Substantia nigra (tissue), 51 donors: ENCODE measurements at places on chromosomes 3 and 15.
A peak's percentile ranks its signal among the peaks of the same experiment; 100 is the strongest.

GRCh38 chr15:77311618-77312398, 108.1 kb downstream of the PEAK1 start:
- DNase-seq = no peak

GRCh38 chr3:112086076-112086854, at the start of gene C3orf52:
TSS of gene C3orf52 (plus strand) at chr3:112086389. CDS start at chr3:112086408, 19 bp downstream.
- peak; percentile 2 for DNase-seq

DNA sequence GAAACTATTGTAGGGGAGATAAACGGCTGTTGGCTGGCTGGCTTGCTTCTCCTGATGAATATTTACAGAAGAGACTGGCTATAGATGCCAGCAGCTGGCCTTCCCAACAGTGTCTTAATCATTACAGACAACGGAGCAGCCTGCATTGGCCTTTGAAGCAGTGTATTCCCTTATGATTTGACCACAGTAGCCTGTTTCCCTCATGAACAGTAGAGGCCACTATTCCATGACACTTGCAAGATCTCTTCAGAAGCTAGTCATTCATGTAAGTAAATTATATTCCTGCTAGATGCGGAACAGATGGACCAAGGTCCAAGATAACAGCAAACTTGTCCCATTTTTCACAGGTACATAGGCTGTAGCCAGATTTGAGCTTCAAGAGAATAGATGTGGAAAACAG, 47.3 kb downstream of the TMCO5A start:
- no peak for DNase-seq

- DNase-seq = no peak
Measured at GRCh38 chr15:53102483-53102882, 312.3 kb upstream of the ONECUT1 start.

- DNase-seq = no peak
Measured at GRCh38 chr15:86620641-86621349, 541.1 kb downstream of the AGBL1 start.

DNA sequence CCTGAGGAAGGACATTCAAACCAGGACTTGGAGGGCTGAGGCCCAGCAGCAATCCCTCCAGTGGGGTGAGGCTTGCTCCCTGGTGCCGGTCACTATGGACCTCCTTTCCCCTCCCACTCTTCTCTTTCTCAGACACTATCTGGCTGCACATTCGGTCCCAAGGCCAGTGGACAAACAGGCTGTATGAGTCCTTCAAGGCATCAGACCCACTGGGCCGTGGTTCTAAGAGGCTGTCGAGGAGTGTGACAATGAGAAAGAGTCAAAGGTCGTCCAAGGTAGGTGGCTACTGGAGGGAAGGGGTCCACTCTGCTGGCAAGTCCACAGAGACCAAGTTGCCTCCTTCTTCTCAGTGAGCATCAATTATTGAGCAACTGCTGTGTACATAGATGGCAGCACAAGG, 28.0 kb downstream of the NOX5 start:
- no peak for DNase-seq

GRCh38 chr15:99143655-99144610, 39.1 kb downstream of the SYNM start:
- DNase-seq = no peak

GRCh38 chr3:16104156-16104555, 70.3 kb upstream of the GALNT15 start:
- DNase-seq = no peak

- DNase-seq = no peak
Measured at GRCh38 chr3:161503271-161503670, 6.7 kb downstream of the OTOL1 start.

- DNase-seq = no peak
Measured at GRCh38 chr3:10815487-10815886, 541 bp upstream of the SLC6A11 start.

DNA sequence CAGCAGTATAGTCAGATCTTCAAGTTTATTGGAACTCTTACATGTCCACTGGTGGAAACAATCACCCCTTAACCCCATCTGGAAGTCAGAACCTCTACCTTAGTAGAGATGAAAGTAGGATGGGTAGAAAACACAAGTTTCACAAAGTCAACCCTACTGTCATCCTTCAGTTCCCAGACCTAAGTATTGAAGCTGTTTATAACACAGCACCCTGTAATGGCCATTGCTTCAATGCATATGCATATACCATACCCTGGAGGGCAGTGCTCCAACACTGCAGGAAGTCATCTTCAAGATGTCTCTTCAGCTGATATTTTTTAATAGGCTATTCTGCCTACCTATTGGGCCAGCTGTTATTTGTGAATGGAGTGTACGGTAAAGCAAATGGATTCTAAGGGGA, 241.3 kb downstream of the UBE2E2 start:
- DNase-seq = no peak

- DNase-seq = no peak
Measured at GRCh38 chr15:31792611-31793199, 237.6 kb upstream of the CHRNA7 start.

- no peak for DNase-seq
Measured at GRCh38 chr3:198113206-198114053, 153.4 kb downstream of the LMLN start.

DNA sequence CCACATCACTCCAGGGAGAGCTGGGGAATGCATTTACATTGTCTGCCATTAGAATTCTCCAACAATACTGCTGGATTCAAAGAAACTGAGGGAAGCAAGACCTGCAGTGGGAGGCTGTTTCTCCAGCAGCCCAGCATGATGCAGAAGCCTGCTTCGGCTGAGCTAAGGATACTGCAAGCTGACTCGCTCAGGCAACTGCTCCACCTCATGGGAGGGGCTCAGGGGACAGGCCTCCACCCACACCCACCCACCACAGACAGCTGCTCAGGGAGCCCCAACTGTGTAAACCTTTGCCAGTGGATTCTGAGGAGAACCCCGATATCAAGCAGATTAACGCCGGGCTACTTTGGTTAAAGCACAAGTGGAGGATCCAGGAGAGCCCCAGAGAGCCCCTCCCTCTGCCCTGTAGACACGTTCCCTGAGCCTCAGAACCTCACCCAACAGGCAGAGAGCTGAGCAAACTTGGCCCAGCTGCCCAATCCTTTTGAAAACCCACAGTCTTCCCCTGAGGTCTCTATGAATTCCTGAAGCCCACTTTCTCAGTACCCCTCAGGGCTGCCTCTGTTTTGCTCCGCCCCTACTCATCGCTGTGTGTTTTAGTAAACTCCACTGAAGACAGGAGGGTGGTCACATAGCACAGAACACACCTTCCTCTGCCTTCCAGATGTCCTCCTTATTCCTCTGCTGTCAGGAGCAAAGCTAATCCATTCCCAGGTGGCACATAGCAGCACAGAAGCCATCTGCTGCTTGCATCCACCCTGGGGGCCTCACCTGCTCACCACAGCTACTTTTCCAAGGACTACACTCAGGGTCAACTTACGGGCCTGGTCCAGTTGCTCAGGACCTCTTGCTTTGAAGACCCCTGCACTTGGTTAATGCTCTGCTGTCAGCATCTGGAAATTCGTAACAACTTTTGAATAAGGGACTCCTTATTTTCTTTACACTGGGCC, 269.0 kb downstream of the ABHD5 start:
- DNase-seq = no peak

DNA sequence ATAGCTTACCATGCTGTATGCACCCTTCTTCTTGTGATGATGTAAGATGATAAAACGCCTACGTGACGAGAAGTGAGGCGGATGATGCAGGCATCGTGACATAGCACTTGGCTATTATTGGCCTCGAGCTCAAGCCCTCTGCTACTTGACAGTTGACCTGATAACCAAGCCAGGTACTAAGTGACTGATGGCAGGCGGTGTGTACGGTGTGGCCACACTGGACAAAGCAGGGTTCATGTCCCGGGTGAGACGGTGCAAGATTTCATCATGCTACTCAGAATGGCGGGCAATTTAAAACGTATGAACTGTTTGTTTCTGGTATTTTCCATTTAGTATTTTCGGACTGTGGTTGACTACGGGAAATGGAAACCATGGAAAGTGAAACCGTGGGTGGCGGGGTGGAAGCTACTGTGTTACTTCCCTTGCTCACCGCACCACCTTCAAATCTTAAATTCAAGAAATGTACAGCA, 57.7 kb downstream of the SLC12A8 start:
- no peak for DNase-seq

GRCh38 chr3:115857518-115858136, 234.3 kb downstream of the GAP43 start:
- no peak for DNase-seq

DNA sequence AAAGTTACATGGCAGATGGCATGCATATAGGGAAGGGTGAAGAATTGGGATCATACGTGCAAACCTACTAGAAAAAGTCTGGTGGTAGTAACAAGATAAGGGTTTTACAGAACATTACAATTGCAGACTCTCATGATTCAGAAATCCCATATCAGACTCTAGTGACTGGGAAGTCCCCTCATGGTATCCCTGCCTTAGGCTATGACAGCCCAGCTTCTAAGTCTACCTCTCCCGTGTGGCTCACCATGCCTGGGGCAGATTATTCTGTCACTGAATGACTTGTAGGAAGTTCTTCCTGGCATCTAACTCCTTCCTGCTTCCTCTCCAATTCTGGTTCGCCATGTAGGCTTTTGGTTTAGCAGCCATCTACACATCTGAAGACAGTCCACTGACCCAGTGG, 5.7 kb upstream of the SLC6A11 start:
- no peak for DNase-seq

DNA sequence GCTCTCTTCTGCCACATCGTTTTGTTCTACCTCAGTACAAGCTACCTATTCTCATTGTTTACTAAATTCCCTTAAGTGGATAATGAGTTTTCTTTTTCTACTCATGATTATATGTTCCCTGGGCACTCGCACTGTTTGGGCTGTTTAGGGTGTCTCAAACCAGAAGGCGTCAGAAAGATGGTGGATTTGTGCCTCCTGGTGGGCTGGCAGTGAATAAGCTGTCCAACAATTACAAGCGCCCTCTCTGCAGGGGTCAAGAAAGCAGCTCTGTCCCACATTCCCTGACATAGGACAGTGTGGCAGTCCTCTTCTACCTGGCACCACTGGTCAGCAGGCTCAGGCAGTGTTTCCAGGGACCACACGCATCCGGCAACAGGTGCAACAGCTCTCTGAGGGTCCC, 173.4 kb upstream of the PPP2R3A start:
- DNase-seq = no peak

DNA sequence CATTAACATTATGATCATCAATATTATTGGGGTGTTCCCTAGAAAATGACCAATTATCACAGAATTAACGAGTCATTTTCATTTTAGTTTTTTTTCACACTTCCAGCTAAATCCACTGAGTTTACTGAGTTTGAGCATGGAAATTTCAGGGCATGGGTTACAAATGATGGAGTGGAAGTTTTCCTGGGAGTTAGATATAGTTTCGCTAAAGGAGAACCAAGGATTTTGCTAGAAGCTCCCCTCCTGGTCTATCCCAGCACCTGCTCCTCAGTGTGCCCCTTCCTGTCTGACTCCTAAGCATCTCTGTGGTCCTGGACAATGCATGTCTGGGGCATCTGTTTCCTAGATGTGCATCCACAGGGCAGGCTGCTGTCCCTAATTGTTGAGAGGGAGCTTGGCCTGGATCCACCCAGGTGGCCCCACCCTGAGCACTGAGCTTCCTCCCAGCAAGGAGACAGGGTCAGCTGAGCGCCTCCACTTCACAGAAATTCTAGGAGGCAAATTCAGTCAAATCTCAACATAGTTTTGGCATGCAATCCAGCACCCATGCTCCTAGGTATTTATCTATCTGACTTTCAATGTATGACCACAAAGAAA, 102.3 kb upstream of the GOLGA6L6 start:
- DNase-seq = no peak

- no peak for DNase-seq
Measured at GRCh38 chr3:71512000-71512399, 71.5 kb downstream of the FOXP1 start.

- DNase-seq = no peak
Measured at GRCh38 chr3:160830796-160831195, 74.8 kb downstream of the PPM1L start.

- no peak for DNase-seq
Measured at GRCh38 chr3:190552969-190553759, 39.3 kb downstream of the IL1RAP start.

GRCh38 chr15:58678683-58679082, 70.8 kb downstream of the ADAM10 start:
- no peak for DNase-seq

GRCh38 chr3:194139071-194139813, 3.3 kb downstream of the HES1 start:
- DNase-seq = peak; percentile 6

- DNase-seq = no peak
Measured at GRCh38 chr3:194772241-194773000, 86.7 kb downstream of the FAM43A start.

GRCh38 chr3:31572236-31573004, 39.7 kb downstream of the STT3B start:
- no peak for DNase-seq

GRCh38 chr3:99529265-99529664, 109.1 kb upstream of the COL8A1 start:
- no peak for DNase-seq
